ENCODE measurements at places on chromosomes 11 and 22. TPM values are rescaled to one million over a fixed set of nuclear protein-coding genes. Genes with fewer than 3 reads are reported as not detected.

The SMTN gene
- total RNA-seq = 16.4 TPM

The PGA5 gene
- not detected for total RNA-seq

The APOBEC3F gene
- 5.3 TPM for total RNA-seq

The FXYD2 gene
- 59.8 TPM for total RNA-seq

The MS4A1 gene
- total RNA-seq = not detected

The SCGB2A2 gene
- not detected for total RNA-seq

The HOATZ gene
- not detected for total RNA-seq

The EIF3F gene
- 238 TPM for total RNA-seq

Data from tracheal epithelial cell (primary cell).